Effector CD4-positive, alpha-beta T cell (primary cell): ENCODE measurements at places on chromosomes 6 and 20.
A peak's percentile ranks its signal among the peaks of the same experiment; 100 is the strongest.

DNA sequence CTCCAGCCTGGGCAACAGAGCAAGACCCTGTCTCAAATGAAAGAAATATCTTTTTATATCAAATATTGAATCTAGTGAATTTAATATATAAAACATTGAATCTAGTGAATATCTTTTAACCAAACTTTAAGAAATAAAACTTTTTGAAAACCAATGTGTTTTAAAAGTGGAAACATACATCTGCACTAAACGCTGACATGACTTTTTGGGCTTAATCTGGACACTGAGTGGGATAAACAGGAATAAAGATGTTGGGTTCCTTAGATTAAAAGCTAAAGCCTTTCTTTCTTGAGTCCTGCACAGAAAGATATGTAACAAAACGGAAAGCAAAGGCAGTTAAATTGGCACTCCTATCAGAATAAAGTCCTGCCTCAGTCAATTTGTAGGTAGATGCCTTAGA, 190.2 kb downstream of the ARHGAP18 start:
- DNase-seq, result no peak

GRCh38 chr20:63014710-63015109, 7.9 kb upstream of the BHLHE23 start:
- DNase-seq, result no peak

DNA sequence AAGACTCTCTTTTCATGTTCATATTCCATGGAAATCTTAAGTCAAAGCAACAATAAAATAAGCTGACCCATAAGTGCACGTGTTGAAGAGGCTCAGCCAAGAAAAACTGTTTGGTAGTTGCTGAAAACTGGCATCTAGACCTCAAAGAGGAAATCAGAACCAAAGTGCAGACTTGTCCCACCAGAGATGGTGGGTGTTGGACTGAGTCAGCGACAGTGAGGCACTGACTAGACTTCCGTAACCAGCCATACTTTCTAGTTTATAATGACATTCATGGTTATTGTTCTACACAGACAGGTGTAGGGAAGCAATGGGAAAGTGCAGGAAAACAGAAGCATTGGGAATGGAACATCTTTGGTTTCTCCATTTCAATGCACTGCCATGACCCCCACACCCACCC, 175.7 kb upstream of the AGPAT4 start:
- DNase-seq, result no peak

DNA sequence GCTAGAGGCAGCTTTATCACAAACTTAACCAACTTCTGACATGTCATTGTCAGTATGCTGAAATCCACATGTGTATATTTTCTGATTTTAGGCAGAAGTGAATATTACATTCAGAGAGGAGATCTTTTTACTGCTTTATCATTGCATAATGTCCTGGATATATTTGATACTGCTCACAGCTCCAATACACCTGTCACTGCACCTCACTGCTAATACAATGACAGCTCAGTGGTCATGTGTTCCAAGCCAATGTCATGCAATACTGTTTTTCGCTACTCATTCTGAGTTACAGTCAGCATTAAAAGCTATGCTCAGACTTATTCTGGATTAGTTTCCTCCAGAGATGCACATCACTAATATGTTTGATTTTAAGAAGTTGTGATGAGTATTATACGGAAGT, 1604.6 kb downstream of the HACE1 start:
- DNase-seq, result no peak

DNA sequence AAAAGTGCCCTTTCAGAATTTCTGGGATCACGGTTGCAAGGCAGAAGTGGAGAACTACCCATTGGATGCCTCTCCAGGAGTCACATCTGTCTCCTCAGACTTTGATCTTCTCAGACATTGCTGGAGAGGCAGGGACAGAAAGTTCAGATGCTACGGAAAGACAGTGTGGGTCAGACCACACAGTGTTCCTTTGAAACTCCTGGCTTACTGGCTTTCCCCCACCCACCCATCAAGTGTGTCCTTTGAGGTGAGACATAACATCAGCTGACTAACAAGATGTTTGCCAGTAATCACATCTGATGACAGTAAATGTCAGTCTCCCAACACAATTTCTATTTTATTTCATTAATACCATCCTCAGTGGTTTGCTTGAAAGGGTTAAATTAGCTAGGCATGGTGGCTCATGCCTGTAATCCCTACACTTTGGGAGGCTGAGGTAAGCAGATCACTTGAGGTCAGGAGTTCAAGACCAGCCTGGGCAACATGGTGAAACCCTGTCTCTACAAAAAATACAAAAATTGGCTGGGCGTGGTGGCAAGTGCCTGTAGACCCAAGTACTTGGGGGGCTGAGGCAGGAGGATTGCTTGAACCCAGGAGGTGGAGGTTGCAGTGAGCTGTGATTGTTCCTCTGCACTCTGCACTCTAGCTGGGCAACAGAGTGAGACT, 67.2 kb upstream of the SNX9 start:
- DNase-seq, result no peak

- no peak for DNase-seq
These were observed 54.9 kb upstream of the NT5E start for GRCh38 chr6:85394853-85395538.

GRCh38 chr6:27757307-27757706, 154.9 kb downstream of the OR2B2 start:
- peak; percentile 31 for DNase-seq

DNA sequence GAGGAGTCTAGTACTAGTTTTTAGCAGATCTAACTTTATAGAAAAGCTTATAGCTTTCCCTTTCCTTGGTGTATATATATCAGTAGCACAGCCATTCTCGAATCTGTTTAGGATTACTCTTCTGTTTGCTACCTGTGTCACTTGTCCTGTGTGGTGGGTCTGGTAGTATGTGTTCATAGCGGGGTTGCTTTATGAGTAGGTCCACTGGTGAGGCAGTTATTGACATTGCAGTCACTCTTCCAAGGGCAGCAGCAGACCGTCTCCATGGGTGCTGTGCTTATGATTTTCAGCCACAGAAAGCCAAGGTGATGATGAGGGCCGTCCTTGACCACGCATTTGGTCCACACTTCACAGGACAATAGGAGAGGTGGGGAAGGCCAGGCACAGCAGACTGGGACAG, 171.5 kb downstream of the CDKAL1 start:
- no peak for DNase-seq

DNA sequence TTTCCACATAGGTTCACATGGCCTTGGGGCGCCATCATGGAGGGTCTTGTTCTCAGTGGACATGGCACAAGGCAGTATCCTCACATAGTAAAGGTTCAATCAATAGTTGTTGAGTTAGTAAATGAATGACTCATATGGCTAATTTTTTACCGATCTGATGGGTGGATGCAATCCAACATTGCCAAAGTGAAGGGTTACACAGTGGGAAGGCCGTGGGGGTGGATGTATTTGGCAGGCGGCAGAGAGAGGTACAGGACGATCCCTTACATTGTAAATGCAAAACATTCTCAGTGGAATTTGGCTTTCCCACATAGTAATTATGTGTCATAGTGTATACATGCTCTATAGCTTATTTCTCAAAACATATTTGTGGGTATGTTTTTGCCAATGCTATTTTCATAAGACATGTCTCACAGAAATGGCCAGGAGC, 21.0 kb upstream of the PDE7B start:
- DNase-seq, result no peak

DNA sequence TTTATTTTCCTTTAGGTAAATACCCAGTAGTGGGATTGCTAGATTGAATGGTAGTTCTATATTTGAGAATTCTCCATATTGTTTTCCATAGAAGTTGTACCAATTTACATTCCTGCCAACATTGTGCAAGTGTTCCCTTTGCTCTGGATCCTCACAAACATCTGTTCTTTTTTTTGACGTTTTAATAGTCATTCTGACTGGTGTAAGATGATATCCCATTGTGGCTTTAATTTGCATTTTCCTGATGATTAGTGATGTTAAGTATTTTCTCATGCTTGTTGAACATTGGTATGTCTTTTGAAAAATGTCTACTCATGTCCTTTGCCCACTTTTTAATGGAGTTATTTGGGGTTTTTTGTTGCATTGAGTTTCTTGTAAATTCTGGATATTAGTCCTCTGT, 85.6 kb downstream of the UBE3D start:
- no peak for DNase-seq

- DNase-seq, result no peak
These were observed 278.2 kb downstream of the UST start for GRCh38 chr6:149025061-149025460.

GRCh38 chr6:161407581-161407980, 133.7 kb upstream of the AGPAT4 start:
- DNase-seq, result no peak

DNA sequence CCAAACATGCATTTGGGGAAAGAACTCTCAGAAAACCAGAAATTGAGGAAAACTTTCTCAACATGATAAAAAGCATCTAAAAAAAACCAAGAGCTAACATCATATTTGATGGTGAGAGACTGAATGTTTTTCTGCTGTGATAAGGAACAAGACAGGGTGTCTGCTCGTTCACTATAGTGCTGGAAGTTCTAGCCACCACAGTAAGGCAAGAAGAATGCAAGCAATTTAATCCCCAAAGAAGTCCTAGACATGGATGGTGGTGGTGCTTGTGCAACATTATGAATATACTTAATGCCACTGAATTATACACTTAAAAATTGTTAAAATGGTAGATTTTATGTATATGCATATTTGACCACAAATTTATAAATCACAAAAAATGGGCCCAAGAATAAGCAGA, 53.4 kb downstream of the LYRM2 start:
- no peak for DNase-seq

GRCh38 chr20:33489495-33490022, 337 bp upstream of the CBFA2T2 start:
- DNase-seq, result peak; percentile 98

DNA sequence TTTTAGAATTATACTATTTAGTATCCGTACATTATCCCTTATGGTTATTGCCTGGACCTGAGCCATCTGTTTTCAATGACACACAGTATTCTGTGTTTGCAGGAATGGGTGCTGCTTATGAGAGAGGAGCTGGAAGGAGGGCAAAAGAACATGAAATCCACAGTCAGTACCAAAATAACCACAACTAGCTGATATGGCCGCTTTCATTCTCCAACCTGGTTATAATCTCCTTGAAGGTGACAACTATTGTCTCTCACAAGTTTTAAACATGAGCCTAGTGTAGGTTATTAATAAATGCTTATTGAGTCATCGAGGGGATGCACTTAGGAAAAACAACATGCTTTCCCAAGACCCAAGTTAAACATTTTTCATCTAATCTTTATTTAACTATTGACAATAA, 356.6 kb downstream of the BMP2 start:
- DNase-seq, result no peak

DNA sequence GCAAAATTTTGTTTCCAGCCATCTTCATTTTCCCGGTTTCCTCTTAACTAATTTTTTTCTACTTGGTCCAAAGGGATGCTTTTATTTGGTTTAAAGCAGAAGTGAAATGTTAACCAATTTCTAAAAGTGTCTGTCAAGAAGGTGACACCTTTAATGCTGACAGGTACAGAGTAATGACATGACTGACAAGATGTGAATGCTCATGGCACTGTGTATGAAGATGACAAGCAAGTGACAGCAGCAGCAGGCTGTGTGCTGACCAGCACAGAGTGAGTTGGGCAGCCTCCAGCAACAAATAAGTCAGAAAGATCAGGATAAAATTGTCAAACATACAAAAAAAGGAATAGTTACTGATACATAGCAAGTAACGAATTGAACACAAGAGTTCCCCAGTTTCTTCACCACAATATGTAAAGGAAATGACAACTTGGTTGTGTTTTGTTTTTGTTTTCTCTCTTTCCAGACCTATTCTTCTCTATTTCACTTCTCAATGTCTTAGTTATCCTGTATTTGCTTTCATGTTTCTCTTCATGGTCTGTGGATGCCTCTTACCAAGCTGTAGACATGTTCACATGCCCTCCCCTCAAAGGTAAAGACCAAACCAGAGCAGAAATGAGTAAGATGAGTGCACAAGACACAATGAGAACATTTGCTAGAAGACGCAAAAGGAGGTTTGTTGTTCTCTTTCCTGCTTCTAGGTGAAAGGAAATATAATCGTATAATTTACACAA, 174.9 kb downstream of the FRK start:
- no peak for DNase-seq

DNA sequence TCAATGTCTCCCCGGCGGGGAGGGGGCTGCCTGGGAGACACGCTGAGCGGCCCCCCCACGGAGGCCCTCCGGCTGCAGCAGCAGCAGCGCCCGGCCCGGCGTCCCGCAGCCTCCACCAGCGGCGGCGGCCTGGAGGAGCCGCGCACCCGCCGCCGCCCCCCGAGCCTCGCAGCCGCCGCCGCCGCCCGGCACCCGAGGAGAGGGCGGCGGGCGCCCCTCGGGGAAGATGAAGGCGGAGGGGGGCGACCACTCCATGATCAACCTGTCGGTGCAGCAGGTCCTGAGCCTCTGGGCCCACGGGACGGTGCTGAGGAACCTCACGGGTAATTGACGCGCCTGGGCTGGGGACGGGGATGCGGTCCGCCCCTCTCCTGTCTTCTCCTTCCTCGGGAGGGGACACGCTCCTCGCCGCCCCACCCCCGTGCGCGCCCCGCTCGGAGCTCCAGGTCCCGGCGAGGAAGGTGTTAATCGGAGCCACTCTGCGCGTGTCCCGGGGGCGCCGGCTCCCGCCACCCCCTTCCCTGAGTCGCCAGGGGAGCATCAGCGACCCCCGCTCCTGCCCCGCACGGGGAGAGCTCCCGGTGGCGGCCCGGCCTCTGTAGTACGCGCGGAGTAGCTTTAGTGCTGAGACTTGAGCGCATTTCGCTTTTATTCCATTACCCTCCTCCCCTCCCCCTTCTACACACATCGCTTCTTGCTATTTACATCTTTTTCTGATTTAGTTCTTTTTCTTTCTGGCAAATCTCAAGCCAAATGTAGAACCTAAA, 686 bp downstream of the TMEM170B start:
- DNase-seq, result peak; percentile 7

- DNase-seq, result no peak
These were observed 142.1 kb downstream of the PXDC1 start for GRCh38 chr6:3609388-3609787.

GRCh38 chr6:11326116-11326515, 93.6 kb upstream of the NEDD9 start:
- no peak for DNase-seq

GRCh38 chr6:105995391-105995865, 90.7 kb upstream of the PRDM1 start:
- no peak for DNase-seq

GRCh38 chr6:104887350-104887749, 27.6 kb upstream of the HACE1 start:
- DNase-seq, result no peak

DNA sequence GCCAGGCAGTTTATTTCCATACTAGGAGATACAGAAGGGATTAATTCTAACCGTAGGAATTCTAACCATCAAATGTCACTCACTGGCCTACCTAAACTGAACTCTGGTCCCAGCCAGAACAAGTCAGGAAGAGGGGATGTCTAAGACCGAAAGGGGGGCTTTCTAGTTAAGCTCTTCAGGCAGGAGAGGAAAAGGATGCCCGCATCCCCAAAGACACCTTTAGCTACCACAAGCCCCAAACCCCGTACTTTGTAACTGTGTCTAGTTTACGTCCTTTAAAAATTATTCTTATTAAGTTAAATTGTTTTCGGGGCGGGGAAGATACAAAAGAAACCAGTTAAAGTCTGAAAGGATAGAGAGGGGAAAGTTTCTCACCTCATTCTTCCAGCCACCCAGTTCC, 1.2 kb upstream of the ZNF76 start:
- DNase-seq, result no peak

- no peak for DNase-seq
These were observed 365.8 kb downstream of the ESR1 start for GRCh38 chr6:152173321-152173720.
